ENCODE measurements at places on chromosomes 6 and 20. TPM values are rescaled to one million over a fixed set of nuclear protein-coding genes. Genes with fewer than 3 reads are reported as not detected.

DNA sequence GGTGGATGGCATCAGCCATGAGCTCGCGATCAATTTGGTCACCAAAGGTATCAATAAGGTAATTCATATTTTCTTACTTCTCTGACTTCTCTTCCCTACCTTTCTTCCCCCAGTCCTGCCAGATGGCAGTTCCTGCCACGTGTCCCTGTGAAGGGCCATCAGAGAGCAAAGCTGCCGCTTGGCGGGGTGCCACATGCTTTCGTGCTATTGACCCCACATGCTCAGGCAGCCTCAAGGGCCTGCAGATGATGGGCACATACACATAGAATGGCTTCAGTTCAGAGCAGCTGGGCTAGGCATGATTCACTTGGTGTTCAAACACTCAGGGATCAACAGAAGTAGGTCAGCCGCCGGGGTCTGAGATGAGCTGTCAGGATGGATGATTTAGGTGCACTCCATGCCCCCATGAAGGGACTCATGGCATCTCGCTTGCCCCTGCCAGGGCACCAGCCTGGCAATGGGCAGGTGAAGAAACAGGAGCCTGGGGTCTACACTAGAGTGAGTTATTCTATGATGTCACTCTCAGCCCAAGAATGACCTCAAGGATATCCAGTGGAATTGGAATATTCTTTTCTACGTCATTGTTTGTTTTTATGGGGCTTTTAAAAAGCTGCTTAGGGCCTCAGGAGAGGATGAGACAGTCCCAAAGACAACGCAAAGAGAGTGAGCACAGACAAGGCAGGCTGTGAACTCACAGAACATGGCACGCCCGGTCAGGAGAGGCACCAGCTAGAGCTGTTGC is 25.5 kb downstream of the BANF2 start:
- no peak overlapping the region for H3K4me3 ChIP-seq
- no peak for DNase-seq
- H3K27ac ChIP-seq, result no peak overlapping the region
- H3K36me3 ChIP-seq, result no peaks in the 10 kb centered on the region
- H3K4me1 ChIP-seq, result no peaks in the 10 kb centered on the region

GRCh38 chr20:4041748-4042411 is 26.5 kb upstream of the RNF24 start:
- no peaks in the 10 kb centered on the region for H3K27me3 ChIP-seq
- H3K36me3 ChIP-seq, result no peaks in the 10 kb centered on the region

Gene ABCF1
- 31.0 TPM for total RNA-seq

DNA sequence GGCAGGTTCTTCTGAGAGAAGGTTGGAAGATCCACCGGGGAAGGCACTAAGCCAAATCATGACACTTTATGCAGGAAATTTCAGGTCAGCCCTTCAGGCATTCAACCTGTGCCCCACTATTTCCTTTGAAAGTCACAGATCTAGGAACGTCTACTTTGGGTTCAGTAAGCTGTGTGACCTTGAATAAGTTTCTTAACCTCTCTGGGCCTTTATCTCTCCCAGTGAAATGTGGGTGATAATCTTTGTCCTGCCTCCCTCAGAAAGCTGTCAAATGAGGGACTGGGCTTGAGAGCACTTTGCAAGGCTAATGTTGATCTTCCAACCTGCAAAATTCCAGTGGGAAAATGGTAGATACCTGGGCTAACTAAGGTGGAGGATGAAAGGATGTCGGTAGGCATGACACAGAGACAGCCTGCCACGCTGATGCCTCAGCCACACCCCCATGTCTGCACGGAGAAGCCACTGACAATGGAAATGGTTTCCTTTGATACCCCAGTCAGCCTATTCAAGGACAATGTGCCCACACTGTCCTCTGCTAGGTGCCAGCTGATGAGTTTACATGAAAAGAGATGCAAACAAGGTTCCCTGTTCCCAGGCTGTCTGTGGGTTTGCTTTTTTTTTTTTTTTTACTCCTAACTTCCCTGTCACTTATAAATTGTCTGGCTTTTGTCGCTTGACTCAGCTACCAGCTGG is 9.3 kb downstream of the BNIP5 start:
- no peak overlapping the region for H3K4me3 ChIP-seq
- peaks cover 26% of the 10 kb centered on the region for H3K27me3 ChIP-seq
- H3K4me1 ChIP-seq, result no peaks in the 10 kb centered on the region
- no peak overlapping the region for H3K27ac ChIP-seq
- no peak for DNase-seq

- no peaks in the 10 kb centered on the region for H3K36me3 ChIP-seq
- no peak for DNase-seq
- H3K4me1 ChIP-seq, result no peaks in the 10 kb centered on the region
- no peak overlapping the region for H3K27ac ChIP-seq
- H3K27me3 ChIP-seq, result no peaks in the 10 kb centered on the region
- no peak overlapping the region for H3K4me3 ChIP-seq
These were observed 104.4 kb upstream of the LAMP5 start for GRCh38 chr20:9409981-9410380.

- H3K27me3 ChIP-seq, result no peaks in the 10 kb centered on the region
- H3K4me3 ChIP-seq, result no peak overlapping the region
- H3K4me1 ChIP-seq, result no peaks in the 10 kb centered on the region
- no peak overlapping the region for H3K27ac ChIP-seq
These were observed 14.8 kb upstream of the SYNE1 start for GRCh38 chr6:152651986-152652385.

DNA sequence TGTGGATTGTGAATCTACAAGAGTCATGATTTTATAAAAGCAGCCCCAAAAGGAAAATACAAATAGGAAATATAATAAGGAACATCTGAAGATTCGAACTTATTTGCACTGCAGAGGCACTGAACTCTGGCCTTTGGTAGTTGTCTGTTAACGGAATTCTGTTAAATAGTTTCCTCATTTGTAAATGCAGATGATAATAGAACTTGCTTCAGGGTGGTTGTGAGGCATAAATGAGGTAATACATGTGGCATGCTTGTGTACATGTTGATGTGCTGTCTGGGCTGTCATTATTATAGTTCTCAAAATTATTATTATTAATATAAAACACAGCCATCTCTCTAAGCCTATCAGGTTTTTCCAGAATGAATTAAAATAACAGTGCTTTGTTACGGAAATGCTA is 302.0 kb downstream of the NRN1 start:
- no peak for DNase-seq
- no peaks in the 10 kb centered on the region for H3K36me3 ChIP-seq
- no peak overlapping the region for H3K4me3 ChIP-seq
- H3K4me1 ChIP-seq, result no peaks in the 10 kb centered on the region

DNA sequence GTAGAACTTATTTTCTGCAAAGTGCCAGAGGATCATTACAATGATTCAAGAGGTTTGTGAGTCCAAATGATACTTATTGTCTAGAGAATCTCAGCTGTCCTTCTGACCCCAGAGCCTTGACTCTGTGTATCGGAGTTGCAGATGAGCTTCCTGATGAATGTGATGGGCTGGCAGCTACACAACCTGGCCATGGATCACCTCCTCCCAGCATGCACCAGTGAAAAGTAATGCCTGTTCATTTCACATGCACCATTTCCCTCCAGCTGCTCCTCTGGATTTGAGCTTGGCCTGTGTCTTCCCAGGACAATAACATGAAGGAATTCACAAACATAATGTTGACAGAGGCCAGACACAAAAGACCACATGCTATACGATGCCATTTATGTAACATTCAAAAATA is 30.0 kb downstream of the SNHG17 start:
- no peak overlapping the region for H3K4me3 ChIP-seq
- no peaks in the 10 kb centered on the region for H3K36me3 ChIP-seq
- no peaks in the 10 kb centered on the region for H3K27me3 ChIP-seq
- no peaks in the 10 kb centered on the region for H3K4me1 ChIP-seq

Gene TP53TG5
- total RNA-seq, result not detected

- no peak overlapping the region for H3K4me3 ChIP-seq
- H3K36me3 ChIP-seq, result no peaks in the 10 kb centered on the region
- DNase-seq, result no peak
- peaks cover 60% of the 10 kb centered on the region for H3K4me1 ChIP-seq
These were observed 16.7 kb upstream of the TFAP2A start for GRCh38 chr6:10431423-10432164.
